Central memory CD4-positive, alpha-beta T cell (primary cell): ENCODE measurements at places on chromosomes 3 and 15.

GRCh38 chr15:44137750-44138149 lies 57.3 kb downstream of the FRMD5 start:
- DNase-seq = no peak

DNA sequence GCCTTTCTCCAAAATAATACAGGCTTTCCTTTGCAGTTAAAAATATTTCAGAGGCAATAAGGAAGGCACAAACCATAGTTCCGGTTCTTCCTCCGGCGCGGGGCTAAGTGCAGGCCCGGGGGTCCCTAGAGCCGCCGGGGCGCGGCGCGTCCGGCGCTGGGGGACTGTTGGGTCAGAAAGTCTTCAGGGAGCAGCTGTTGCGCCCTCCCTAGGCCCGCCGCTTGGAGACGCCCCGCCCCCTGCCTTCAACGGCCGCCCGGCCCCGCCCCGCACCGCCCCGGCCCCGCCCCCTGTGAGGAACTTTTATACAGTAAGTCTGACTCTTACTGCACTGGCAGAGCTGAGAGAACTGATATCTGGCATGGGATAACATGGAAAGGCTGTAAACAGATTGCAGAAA lies 283.1 kb upstream of the ARL6 start:
- no peak for DNase-seq

GRCh38 chr3:9403463-9403862 lies 6.0 kb downstream of the SETD5 start:
- no peak for DNase-seq

DNA sequence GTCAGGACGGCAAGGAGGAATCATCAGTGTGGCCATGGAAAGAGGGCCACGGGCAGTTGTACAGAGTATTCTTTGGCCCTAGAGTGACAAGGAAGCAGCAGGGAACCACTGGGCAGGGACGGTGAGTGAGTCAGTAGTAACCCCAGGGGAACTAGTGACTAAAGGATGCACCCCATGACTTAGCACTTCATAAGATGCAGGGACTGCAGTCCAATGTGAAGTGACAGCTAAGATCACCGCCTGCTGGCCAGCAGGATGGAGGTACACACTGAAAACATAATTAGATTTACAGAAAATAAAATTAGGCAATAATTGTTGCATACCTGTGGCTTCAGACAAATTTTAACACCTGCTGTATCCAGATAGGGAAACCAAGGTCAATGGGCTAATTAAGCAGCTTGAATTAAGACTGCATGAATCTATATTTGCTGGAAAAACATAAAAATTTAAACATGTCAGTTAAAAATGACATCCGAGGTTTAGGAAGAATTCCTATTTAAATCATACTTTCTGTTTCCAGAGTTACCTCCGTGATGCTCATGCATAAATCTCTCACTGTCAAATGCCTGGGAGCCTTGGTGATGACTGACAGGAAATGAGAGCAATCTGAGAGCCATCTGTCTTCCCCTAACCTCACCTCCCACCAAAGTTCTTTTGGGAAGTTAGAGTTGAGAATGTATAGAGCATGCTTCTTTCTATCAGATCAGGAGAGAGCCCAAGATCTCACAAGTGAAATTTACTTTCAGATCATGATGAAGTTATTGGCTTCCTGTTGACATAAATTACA lies 56.5 kb downstream of the DCLK3 start:
- DNase-seq = no peak

DNA sequence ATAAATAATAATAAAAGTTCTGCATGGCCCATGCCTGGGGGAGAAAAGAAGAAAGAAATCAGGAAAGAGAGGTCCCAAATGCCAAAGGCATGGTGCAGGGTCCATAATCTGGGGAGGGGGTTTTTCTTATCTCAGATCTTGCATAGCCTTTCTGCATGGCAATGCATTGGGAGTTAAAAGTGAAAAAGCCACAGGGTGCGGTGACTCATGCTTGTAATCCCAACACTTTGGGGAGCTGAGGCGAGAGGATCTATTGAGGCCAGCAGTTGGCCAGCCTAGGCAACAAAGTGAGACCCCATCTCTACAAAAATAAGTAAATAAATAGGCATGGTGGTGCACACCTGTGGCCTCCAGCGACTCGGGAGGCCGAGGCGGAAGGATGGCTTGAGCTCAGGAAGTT lies 76.8 kb upstream of the GATA2 start:
- DNase-seq = no peak

DNA sequence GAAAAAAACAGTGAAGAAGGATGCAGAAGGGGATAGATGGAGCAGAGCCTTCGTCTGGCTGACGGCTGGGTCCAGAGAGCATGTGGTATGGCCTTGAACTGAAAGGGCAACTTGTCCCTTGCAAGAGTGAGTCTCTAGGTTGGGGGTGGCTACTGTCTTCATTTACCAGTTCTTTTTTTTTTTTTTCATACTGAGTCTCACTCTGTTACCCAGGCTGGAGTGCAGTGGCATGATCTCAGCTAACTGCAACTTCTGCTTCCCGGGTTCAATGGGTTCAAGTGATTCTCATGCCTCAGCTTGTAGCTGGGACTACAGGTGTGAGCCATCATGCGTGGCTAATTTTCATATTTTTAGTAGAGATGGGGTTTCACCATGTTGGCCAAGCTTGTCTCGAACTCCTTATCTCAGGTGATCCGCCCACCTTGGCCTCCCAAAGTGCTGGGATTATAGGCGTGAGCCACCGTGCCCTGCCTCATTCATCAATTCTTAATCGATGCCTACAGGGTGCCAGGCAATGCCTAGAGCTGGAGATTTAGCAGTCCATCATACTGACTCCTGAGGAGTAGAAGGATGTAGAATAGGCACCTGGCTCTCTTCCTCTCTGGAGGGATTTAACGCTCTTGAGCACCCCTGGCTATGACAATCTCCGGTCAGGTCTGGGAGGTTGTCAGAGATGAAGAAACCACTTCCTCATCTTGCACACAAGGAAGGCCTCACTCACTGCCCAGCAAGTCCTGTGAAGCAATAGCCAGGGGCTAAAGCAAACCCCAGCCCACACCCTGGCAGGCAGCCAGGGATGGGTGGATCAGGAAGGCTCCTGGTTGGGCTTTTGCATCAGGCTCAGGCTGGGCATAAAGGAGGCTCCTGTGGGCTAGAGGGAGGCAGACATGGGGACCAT lies at the start of gene CAMP:
CAMP (plus strand) TSS at position 880 of the 898 bp plus-strand sequence; CDS start at position 897, 17 bp downstream.
- DNase-seq = no peak

- no peak for DNase-seq
These were observed 8.3 kb downstream of the MUC4 start for GRCh38 chr3:195803289-195803908.

GRCh38 chr15:68211656-68212320 lies 6.7 kb upstream of the CALML4 start:
- no peak for DNase-seq

- DNase-seq = no peak
These were observed 33.2 kb upstream of the LEKR1 start for GRCh38 chr3:156792945-156793344.

- DNase-seq = no peak
These were observed 16.2 kb upstream of the CHD2 start for GRCh38 chr15:92883876-92884435.

- DNase-seq = no peak
These were observed 24.3 kb upstream of the ATP8B4 start for GRCh38 chr15:50143255-50143860.

- DNase-seq = no peak
These were observed 927 bp upstream of the FYTTD1 start for GRCh38 chr3:197748597-197749314.

DNA sequence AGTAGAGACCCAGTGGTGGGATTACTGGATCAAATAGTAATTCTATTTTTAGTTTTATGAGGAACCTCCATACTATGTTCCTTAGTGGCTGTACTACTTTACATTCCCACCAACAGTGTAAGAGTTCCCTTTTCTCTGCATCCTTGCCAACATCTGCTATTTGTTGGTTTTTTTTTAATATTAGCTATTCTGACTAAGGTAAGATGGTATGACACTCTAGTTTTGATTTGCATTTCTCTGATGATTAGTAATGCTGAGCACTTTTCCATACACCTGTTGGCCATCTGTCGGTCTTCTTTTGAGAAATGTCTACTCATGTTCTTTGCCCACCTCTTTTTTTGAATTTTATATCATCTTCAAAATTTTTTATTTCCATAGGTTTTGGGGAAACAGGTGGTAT lies 34.2 kb upstream of the RAP2B start:
- no peak for DNase-seq

DNA sequence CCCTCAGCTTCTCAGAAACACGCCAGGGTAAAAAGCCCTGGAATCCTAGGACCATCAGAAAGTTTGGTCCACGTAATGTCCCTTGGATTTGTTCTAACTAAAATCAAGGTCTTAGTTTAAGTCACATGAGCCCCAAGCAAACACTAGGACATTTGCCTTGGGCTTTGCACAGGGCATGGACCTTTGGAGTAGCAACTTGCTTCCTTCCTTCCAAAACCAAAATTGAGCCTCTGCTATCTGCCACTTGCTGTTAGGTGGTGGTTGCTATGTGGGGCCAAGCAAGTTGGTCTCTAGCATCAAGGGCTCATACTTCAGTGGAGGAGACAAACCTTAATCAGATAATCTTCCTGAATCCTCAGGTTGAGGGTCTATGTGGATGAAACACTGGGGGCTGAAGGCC lies 4.0 kb upstream of the DAG1 start:
- no peak for DNase-seq

DNA sequence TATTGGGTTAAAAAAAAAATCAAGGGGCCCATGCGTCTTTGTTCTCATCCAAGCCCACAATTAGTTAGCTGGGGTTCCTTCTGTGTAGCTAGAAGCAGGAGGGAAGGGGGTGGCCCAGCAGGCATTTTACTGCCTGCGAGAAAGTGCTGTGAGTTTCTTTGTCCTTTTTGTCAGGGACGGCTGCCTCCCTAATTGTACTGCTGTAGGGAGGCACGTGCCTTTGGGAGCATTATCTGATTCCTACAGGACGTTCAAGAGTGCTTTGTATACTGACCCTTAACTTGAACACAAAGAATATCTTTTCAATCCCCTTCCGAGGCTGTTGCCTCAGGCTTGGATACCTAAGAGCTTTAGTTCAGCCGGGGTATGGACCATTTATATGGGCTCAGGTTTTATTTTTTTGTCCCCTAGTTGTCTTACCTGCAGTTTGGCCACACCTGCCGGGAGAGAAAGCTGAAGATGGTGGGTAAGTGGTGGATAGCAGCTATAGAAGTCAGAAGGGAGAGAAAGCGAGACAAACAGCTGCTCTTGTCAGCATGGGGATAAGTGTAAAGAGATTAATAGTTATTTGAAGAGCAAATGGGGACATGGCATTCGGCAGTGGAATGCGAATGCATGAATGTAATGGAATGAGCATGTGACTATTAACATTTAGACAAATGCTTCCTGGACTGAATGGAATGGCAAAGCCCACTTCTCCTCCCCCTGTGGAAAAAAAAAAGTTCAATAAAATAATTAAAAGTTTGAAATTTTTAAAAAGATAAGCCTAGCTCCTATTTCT lies 175.2 kb downstream of the TP63 start:
- DNase-seq = no peak

GRCh38 chr15:34582461-34583371 lies 735 bp downstream of the GOLGA8B start:
- peak; percentile 15 for DNase-seq

DNA sequence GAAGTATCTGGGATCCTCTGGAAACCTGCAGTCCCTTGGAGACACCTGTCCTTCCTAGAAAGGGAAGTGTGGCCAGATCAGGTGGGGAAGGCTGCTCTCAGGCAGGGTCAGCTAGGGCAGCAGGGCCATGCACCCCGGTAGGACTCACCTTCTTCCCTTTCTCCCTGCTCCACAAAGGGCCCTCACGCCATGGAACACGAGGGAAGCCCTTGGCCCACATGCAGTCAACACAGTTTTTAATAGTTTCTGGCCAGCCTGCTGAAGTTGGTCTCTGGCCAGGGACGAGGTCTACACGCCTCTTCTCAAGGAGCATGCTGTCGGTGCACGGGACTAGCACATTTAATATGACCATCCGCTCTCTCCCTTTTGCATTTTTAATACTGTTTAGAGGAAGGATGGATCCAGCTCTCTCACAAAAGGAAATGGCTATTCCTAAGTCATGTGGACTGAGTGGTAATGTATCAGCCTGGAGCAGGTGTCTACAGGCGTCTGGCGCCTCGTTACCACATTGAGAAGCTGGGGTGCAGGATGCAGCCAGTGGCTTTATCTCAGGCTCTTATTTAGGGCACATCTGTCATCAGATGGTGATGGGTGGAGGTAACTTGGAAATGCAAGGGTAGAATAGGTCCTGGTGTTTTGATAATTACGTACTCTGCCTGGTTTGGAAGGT lies 153.9 kb downstream of the KLF13 start:
- no peak for DNase-seq

GRCh38 chr15:27097506-27097905 lies 126.5 kb downstream of the GABRG3 start:
- DNase-seq = no peak

- no peak for DNase-seq
These were observed 99.8 kb upstream of the NR2F2 start for GRCh38 chr15:96230526-96231181.

DNA sequence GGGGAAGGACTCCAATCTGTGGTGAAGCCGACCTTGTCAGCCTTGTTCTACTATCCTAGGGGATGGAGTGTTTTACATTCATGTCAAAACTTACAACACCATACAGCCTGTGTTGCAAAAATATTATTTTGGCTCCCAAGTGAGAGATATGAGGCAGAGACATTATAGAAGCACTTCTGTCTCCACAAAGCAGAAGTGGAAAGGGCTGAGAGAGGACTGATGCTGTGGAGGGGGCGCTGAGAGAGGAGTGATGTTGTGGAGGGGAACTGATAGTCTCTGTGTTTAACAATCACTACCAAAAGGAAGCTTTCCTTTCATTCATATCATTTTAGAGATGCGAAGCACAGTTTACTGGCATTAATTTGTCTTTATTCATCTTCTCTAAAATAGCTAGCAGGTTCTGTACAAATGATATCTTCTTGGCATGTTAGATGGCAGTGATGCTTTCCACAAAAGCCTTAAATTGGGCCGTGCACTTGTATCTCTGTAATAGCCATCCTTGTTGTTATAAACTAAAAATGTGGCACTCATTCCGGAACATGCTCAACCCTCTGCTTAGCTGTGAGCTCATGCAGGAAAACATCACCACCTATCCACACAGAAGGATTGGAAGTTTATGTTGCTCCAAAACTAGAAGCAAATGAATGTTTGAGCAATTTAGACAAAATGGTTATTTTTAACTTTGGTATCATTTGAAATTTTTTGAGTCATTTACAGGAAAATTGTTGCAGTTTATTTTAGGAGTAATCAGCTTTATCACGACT lies 134.6 kb upstream of the TP63 start:
- DNase-seq = no peak

DNA sequence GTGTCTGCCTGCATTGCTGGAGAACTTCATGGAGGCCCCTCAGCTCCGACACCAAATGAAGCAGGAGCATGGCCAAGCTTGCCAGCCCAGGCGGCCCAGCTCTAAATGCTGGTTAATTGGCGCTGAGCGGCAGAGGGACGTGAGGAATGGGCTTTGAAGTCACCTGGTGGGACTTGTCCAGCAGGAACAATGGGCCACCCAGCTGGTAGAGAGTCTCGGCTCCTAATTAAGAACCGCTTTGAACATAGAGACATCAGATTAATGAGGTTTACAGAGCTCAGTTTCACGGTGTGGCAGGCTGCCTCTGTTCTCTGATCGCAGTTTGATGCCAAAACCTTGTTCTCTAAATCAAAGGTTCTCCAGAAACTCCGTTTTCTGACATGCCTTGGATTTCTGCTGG lies 77.5 kb upstream of the LINGO1 start:
- no peak for DNase-seq
